ENCODE measurements at places on chromosomes 16 and 17. TPM values are rescaled to one million over a fixed set of nuclear protein-coding genes. Genes with fewer than 3 reads are reported as not detected.

KRT31 gene
- total RNA-seq = not detected

OXLD1 gene
- 16.5 TPM for total RNA-seq

SRR gene
- total RNA-seq = 19.7 TPM

MMP28 gene
- 0.29 TPM for total RNA-seq

TMC5 gene
- total RNA-seq = not detected

SMIM36 gene
- not detected for total RNA-seq

TMEM204 gene
- total RNA-seq = 34.2 TPM

SLC47A1 gene
- 0.35 TPM for total RNA-seq

ANKS4B gene
- total RNA-seq = not detected

SDK2 gene
- 1.4 TPM for total RNA-seq

ADAD2 gene
- 0.06 TPM for total RNA-seq

KIF18B gene
- 6.8 TPM for total RNA-seq

CDH3 gene
- 8.6 TPM for total RNA-seq

OR3A3 gene
- total RNA-seq = not detected

KRT12 gene
- not detected for total RNA-seq

Measured in glomerular endothelial cell (primary cell).